ENCODE measurements at places on chromosomes 1 and 21.

DNA sequence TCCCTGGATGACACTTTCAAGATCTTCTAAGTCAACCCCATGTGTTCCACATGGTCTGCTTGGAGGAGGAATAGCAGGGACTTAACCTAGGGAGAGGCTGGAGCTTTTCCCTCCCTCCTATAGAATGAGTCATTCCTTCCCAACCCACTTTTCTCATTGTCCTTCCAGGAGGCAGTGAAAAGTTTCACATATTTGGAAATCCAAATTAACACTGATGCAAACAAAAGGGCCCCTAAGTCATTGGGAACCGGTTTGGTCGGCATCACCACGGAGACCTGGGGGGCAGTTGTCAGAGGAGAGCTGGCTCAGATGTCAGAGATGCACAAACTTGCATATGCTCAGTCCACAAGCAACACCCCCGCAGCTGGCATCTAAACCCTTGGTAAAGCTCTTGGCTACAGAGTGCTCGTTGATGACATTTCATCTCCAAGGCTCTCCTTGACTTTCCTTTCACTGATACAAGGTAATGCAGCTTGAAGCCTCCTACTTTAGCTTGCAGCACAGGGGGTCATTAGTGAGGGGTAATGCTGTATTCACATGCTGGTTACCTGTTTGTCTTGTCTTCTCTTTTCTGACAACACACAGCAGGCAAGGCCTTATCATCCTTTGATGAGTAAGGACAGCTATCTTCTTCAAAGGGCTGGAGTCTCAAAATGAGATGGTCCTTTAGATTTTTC, 12.3 kb upstream of the LRRC8D start:
- no peak for DNase-seq

GRCh38 chr1:27427816-27428315, 35.4 kb downstream of the GPR3 start:
- DNase-seq, result no peak

GRCh38 chr1:15371610-15372545, 37.8 kb upstream of the EFHD2 start:
- no peak for DNase-seq

GRCh38 chr1:183218971-183219615, 33.0 kb downstream of the LAMC2 start:
- DNase-seq, result peak; percentile 12

DNA sequence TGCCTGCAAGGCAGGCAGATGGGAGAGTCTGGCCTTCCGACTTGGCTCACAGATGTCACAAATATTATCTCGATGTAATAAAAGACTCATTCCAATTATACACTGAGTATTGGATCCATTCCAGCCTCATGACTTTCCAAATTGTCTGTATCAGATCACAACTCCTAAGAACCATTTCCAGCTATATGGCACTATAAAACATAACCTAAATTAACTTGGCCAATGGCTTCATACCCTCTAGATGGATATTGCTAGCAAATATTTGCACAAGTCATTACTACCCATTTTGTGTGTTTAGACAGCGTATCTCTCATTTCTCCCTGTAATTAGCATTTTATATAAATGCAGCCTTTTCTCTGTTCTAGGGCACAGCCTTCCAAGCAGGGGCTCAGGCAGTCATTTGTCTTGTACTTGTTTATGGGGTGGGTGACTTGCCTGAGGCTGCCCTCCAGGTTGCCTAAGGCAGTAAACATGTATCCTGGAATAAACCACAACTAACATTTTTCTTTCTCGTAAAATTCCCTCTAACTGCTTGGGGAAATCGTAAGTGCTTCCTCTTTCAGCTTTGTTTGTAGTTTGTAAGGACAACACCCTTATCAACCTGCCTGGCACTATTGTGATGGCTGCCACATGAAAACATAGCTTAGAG, 70.6 kb upstream of the KCNJ6 start:
- DNase-seq, result no peak

DNA sequence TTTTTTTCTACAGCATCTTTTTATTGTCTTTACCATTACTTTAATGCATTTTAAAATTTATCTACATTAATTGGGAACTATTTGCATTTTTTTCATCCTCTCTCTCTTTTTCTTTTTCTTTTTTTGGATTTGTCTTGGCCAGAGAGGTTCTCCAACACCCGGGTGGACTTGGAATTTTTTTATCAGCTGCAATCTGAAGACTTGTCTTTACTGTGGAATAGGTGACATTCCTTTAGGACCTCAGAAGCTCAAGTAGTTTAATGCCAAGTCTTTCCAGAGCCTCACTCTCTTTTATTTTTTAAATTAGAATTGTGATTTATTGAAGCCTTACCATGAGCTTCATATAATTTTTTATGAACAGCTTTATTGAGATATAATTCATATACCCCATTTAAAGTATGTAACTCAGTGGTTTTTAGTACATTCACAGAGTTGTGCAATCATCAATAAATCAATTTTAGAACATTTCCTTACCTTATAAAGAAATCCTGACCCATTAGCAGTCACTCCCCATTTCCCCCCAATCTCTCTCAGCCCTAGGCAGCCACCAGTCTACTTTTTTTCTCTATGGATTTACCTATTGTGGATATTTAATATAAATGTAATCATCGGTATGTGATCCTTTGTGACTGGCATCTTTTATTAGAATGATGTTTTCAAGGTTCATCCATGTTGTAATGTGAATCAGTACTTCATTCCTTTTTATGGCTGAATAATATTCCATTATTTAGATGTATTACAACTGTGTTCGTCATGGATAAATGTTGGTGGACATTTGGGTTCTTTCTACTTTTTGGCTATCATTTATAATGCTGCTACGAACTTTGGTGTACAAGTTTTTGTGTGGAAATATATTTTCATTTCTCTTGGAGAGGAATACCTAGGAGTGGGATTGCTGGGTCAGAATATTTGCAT, 6.2 kb downstream of the TUFT1 start:
- no peak for DNase-seq

GRCh38 chr21:44958471-44959191, 18.8 kb downstream of the SLX9 start:
- no peak for DNase-seq

DNA sequence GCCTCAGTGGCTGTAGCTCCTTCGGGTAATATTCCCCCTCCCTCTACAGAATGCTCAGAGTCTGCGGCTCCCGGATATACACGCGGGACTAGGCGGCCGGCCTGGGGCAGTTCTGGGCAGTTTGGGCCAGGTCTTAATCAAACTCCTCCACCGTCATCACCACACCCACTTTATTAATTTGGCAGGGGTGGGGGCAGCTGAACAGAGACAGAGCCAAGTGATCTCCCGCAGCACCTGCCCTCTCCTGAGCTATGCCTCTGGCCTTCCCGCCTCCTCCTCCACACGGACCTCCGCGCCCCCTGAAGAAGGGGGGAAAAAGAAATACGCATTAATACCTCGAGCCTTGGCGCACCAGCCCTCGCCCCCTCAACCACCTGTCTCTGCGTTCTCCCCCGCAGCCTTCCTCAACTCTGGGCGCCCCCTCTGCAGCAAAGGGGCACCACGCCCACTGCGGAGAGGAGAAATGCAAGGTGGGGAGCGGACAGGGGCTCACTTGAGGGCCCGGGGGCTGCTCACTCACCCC, 42.6 kb downstream of the CD34 start:
- no peak for DNase-seq

DNA sequence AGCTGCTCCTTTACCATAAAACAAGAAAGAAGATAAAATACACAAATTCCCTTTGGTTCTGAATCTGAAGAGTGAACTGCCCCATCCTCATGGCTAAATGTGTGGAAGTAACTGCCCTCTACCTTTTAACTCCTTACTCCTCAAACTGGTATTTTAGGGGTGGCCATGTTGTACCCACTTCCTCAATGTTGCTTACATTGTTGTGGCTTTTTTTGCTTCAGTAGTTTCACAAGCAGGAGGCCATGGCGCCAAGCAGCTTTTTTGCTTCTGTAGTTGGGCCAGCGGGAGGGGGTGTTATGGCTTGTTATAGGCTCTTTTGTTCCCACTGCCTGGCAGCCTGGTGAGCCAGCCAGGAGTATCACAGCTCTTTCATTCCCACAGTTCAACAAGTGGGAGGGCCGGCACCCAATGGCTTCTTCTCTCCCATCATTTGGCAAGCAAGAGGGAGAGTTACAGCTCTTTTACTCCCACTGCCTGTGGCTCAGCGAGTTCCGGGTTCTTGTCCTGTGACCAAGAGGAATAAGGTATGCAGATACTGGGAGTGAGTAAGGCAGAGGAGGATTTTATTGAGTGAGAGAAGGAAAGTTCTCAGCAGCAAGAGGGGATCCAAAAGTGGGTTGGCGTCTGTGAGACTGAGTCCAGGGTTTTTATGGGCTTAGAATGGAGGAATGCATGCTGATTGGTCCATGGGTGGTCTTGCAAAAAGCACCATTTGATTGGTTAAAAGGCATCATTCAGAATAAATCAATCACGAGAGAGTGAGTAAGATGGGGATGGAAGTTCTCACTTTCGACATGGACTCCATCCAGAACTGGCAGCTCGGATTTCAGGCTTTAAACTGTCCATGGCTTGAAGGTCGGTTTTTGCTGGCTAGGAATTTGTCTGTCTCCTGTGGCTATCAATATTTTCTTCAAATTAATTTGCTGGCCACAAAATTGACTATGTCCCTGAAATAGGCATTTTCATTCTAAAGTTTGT, 429.6 kb downstream of the HLX start:
- no peak for DNase-seq

- no peak for DNase-seq
Observed at GRCh38 chr21:17786071-17786850, 32.9 kb downstream of the C21orf91 start.

Measured in activated naive CD8-positive, alpha-beta T cell treated with anti-CD3 and anti-CD28 coated beads, Interleukin-2, amount 50 U/mL, for 24 hours (primary cell).